ENCODE measurements at places on chromosomes 2 and 18.

GRCh38 chr2:23387845-23388244 lies 2.9 kb downstream of the KLHL29 start:
- no peak for DNase-seq

DNA sequence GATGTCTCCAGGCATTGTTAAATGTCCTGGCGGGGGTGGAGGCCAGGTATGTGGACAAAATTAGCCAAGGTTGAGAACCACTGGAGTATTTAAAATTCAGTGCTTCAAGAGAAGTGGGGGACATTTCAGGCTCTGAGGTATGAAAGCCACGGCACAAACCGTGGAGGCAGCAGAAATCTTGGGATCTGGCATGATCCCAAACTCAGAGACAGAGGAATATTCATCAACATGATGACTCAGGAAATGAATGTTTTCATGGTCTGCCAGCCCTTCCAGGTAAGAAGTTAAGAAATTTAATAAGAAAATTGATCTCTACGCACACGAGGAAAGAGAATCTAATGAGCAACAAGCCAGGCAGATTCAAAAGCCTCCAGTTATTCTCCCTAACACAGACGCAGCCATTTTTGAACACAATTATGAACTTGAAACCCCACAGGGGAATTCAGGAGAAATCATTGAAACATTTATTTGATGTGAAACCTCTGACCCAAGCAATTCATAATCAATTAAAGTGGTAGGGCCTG lies 11.3 kb upstream of the GRP start:
- DNase-seq = no peak

GRCh38 chr2:10814142-10814541 lies 1.6 kb upstream of the PDIA6 start:
- DNase-seq = no peak

GRCh38 chr2:100730290-100730868 lies 89.6 kb upstream of the NPAS2 start:
- no peak for DNase-seq

GRCh38 chr2:239459056-239459455 lies 58.2 kb upstream of the HDAC4 start:
- no peak for DNase-seq

- DNase-seq = no peak
Measured at GRCh38 chr2:236688563-236689392, 119.2 kb downstream of the ACKR3 start.

DNA sequence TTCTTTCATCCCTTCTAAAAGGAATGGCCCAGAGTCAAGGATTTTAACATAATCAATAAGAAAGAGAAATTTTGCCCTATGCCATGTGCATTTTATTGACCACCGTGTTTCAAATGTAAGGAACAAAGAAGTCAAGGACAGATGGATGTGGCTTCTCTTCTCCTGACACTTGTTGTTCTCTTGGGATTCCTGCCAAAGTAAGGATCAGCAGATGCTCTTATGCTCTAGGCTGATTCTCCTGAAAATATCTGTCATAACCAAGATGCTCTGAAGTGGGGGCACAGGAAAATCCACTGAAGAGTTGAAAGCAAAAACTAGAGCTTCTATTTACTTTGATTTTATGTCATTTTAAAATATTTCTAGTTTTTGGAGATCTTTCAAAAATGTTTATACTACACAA lies 72.9 kb upstream of the SYT4 start:
- no peak for DNase-seq

DNA sequence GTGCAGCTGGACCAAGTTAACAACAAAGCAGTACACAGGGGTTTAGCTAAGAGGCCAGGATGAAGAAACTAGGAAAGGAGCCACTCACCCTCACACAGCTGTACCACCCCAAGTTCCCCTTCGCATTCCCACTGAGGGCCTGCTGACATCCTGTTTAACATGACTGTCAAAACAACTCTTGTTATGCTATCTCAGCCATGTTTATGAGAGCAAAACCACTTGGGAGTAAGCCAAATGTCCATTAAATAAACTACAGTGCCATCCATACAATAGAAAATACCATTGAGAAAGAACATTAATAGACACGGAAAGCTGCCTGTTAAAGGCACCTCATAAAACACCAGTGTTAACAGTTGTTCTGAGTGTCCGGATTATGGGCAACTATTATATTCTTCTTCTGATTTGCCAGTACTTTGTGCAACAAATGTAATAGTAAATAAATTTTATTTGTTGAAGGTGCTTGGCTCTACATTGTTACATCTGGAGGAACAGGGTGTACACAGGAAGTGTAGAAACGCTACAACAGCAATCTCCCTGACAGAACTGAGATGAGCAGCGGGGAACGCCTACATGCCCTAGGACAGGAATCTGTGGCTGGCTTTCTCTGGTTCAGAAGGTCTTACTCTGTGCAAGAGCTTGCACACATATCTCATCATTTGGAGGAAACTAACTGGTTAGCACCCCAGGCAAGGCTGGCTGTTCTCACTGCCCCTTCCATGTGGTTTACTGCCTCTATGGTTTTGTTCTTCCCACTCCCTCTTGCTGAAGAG lies 85.6 kb downstream of the EHD3 start:
- no peak for DNase-seq

DNA sequence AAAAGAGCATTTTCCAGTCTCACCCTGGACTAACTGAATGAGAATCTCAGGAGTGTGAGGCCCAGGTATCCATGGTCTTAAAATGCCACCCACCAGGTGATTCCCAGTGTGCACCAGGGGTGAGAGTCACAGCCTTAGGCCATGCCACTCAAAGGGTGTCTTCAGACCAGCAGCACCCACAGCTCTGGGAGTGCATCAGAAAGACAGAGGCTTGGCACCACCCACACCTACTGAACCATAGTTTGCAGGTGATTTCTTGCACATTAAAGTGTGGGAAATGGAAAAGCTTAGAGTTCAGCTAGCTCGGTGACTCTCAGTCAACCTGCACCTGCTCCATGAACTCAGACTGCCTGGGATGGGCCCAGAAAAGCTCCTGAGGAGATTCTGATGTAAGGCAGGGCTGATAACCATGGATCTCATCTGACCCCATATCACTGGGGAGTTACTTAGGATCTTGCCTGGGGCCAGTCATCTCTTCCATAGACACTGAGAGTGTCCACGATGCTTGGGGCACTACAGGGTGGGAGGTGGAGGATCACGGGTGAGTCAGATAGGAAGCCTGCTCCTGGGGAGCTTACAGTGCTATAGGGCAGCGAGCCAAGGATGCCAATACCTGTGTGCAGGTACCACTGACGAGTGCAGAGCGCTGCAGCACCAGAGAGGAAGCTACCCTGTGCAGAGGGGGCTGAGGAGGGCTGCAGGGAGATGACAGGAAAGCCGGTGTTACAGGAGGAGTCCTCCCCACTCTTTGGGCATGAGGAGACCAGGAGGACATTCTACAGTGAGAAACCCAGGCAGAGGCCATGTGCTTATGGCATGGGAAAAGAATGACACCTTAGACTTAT lies 4.6 kb downstream of the IL37 start:
- DNase-seq = no peak

DNA sequence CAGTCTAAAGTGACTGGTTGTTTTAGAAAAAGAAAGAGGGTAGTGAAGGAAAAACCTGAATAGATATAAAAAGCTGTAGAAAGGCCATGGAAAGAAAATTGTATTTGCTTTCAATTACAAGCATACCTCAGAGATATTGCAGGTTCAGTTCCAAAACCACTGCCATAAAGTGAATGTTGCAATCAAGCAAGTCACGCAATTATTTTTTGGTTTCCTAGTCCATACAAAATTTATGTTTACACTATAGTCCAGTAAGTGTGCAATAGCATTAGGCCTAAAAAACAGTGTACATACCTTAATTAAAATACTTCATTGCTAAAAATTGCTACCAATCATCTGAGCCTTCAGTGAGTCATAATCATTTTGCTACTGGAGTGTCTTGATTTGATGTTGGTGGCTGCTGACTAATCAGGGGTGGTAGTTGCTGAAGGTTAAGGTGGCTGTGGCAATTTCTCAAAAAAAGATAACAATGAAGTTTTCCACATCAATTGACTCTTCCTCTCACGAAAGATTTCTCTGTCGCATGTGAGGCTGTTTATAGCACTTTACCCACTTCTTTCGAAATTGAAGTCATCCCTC lies 2003.8 kb upstream of the PIK3C3 start:
- no peak for DNase-seq

DNA sequence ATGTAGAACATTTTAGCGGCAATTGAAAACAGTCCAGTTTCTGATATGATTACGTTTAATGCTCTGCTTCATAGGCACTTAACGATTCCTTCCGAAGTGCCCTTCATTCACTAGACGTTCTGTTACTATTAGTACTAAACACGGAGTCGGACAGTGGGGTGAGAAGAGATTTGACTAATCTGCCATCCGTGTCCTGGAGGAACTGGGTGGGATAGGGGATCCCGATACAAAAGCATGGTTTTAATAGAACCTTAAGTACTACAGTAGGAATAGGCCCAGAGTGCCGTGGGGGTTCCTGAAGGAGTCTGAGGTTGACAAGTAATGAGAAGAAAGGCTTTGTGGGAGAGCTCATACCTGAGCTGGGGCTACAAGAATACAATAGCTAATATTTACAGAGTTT lies 631 bp downstream of the MORN2 start:
- DNase-seq = no peak

- DNase-seq = no peak
Measured at GRCh38 chr2:159661286-159661685, 44.9 kb upstream of the BAZ2B start.

DNA sequence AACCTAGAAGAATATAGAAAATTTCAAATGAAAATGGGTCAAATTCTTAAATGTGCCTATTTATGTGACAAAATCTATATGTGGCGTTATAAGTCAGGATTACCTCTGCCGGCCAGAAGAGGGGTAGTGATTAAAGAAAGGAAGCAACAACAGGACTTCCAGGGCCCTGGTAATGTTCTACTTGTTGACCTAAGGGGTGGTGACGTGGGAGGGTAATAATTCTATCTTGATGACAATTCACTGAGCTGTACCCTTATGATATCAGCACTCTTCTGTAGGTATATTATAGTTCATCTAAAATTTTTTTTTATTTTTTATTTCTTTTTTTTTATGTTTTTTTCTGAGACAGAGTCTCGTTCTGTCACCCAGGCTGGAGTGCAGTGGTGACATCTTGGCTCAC lies 87.9 kb downstream of the STRN start:
- no peak for DNase-seq

DNA sequence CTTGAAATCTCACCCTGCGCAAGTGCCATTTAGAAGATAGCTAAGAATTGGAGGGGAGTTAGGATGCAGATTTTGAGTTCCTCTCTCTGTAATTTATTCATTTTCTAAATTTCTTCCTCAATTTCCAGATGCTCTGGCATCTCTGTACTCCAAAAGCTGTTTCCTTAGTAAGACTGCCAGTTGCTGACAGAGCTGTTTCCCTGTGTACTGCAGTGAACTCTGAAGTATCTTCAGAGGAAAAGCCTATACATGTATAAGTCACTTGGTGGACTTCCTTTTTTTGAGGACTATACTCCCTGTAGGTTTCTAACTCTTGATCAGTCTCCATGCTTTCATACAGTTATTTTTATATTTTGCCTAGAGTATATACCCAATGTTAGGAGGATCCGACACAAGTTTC lies 1.5 kb upstream of the RESP18 start:
- DNase-seq = no peak

GRCh38 chr18:13598591-13598990 lies 127.8 kb downstream of the FAM210A start:
- no peak for DNase-seq

GRCh38 chr2:144471305-144472045 lies 48.4 kb downstream of the ZEB2 start:
- DNase-seq = no peak

DNA sequence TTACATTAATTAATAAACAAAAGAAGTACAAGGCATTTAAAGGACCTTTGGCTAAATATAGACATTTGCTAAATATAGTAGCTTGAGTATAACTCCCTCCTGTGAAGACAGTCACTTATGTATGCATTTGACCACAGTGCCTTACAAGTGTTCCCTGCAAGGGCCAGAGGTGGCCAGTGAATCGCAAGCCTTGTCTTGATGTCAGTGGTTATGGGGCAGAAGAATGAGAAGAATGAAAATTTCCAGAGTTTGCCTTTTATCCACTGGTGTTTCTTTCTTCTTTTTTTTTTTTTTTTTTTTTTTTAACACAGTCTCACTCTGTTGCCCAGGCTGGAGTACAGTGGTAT lies 1.8 kb downstream of the LRRFIP1 start:
- no peak for DNase-seq

DNA sequence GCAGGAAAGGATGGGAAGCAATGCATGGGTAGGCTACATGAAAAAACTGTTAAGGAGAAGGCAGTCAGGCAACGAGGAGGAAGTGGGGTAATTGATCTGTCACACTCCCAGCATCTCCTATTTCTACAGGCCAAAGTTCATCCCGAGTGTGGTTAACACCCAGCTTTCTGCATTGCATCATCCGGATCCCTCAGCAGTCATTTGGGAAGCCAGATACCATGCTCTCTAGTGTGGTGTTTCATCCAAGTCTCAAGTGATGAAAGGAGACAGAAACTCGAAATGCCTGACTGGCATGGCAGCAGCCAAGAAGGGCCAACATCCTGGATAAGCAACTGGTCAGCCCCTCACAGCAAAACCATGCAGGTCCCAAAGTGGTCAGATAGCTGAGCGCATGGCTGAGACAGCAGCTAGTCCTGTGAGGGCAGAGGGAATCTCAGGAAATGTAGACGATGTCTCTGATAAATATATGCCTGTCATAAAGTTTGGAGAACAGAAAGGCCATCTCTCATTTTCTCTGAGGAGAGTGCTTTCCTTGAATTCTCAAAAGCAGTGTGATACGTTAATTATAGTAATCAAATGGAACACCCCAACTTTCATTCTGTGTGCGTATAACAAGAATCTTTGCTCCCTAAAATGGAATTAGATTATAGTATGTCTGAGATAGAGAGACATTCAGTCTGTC lies 24.8 kb upstream of the HNRNPA3 start:
- no peak for DNase-seq

- no peak for DNase-seq
Measured at GRCh38 chr18:58258692-58259342, 214.8 kb downstream of the NEDD4L start.

- no peak for DNase-seq
Measured at GRCh38 chr2:147037048-147037447, 807.8 kb upstream of the ACVR2A start.

GRCh38 chr2:9327873-9328352 lies 95.4 kb downstream of the ITGB1BP1 start:
- no peak for DNase-seq

DNA sequence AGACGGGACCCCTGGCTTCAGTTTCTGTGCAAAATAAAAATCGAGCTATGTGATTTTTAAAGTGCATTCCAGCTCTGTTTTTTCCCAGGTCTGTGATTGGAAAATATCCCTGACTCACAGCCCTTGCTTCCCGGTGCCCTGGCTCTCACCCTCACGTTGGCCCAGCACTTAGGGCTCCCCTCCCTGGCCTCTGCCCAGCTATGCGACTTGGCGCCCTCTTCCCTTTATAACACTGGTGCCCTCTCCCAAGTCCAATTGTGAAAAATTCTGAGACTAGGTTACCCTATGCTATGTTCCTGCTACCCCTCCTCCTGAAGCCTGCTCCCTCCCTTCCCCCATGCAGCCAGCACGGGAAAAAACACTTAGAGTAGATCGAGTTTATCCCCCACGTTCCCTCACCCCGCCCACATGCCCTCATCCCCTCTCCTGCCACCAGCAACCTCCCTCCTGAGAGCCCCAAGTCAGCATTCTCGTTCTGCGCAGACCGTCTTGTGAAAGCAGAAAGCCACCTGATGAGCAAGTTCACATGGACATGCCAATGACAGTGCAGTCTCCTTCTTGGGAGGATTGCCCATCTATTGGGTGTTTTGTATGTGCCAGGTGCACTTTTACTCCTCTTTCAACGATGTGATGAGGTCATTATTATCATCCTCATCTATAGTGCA lies 228.8 kb downstream of the VAPA start:
- no peak for DNase-seq
